MCF 10A (cell line): ENCODE measurements at places on chromosomes 5 and 9. TPM values are rescaled to one million over a fixed set of nuclear protein-coding genes. Genes with fewer than 3 reads are reported as not detected.
A peak's percentile ranks its signal among the peaks of the same experiment; 100 is the strongest.

DNA sequence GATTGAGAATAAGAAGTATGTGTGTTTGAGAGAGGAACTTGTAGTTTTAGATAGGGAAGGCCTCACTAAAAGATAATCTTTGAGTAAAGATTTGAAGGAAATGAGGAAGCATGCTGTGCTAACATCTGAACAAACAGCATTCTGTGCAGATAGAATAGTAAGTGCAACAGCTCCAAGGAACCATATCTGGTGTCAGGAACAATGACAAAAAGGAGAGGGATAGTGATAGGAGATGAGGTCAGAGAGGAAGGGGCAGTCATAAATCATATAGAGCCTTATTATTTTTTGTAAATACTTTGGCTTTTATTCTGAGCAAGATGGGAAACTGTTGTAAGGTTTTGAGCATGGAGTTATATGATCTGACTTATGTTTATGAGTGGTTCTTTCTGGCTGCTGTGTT is 3.8 kb downstream of the MRPL22 start:
- H3K27me3 ChIP-seq = no peaks in the 10 kb centered on the region
- peaks cover 8% of the 10 kb centered on the region for H3K36me3 ChIP-seq
- no peak for DNase-seq
- H3K27ac ChIP-seq = no peak overlapping the region

DNA sequence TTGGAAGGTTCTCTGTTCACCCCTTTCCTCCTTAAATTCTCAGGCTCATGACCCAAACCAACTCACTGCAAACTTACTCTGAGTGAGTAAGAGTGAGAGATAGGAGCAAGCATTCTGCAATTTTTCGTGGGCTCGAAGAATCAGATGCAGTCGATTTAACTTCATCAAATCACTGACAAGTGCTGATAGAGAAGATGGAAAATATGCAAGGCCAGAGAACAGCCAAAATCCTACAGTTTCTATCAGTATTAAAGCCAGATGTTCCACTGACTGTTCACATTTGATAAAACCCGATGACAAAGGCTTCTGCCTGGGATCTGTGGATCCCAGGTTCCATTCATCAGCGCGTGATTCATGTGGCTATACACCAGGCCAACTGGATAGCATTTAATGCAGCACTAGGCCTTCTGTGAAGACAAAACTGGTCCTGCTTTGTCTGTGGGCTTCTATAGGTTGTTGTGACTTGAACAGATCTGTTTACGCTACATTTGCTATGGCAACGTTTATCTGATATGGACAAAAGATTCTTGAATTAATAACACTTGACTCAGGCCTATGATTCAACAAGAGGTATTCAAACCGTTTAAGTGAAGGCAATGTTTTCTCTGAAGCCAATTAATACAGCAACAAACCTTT is 251.2 kb downstream of the NFIB start:
- H3K27ac ChIP-seq = no peak overlapping the region
- H3K27me3 ChIP-seq = no peaks in the 10 kb centered on the region
- no peak for DNase-seq
- no peaks in the 10 kb centered on the region for H3K36me3 ChIP-seq

Gene HK3
- not detected in 2 replicates for total RNA-seq

Gene RNF183
- not detected in 2 replicates for total RNA-seq

DNA sequence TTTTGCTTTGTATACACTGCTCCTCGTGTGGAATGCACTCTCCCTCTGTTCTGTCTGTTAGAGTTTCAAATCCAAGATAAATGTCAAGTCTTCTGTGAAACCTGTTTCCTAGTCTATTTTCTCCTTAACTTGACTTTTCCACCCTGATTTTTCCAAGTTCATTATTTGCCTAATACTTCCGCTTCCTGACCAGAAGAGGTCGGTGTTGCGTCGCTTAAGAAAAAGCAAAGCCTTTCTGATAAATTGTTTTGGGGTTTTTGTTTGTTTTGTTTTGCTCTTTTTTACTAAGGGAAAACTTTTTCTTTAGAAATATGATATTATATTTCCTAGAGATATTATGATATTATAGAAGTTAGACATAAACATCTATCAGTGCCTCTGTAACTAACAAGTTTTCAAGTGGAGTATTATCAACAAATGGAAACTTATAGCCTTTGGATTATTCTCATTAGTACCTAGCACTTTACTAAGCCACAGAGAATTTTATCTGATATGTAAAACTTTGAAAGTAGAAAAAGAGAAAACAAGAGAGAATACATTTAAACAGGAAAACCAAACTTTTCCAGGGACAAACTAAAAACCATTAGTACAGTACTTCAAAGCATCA is 55.8 kb downstream of the PHAX start:
- DNase-seq = peak; percentile 67
- H3K27ac ChIP-seq = no peak overlapping the region
- H3K27me3 ChIP-seq = no peaks in the 10 kb centered on the region
- H3K4me3 ChIP-seq = no peak overlapping the region

- no peak overlapping the region for H3K4me3 ChIP-seq
- H3K27ac ChIP-seq = no peak overlapping the region
- H3K27me3 ChIP-seq = peaks cover 35% of the 10 kb centered on the region
- H3K4me1 ChIP-seq = peaks cover 27% of the 10 kb centered on the region
Measured at GRCh38 chr9:98993570-98993945, 49.9 kb downstream of the COL15A1 start.
